ENCODE measurements at places on chromosomes 13 and 19.

DNA sequence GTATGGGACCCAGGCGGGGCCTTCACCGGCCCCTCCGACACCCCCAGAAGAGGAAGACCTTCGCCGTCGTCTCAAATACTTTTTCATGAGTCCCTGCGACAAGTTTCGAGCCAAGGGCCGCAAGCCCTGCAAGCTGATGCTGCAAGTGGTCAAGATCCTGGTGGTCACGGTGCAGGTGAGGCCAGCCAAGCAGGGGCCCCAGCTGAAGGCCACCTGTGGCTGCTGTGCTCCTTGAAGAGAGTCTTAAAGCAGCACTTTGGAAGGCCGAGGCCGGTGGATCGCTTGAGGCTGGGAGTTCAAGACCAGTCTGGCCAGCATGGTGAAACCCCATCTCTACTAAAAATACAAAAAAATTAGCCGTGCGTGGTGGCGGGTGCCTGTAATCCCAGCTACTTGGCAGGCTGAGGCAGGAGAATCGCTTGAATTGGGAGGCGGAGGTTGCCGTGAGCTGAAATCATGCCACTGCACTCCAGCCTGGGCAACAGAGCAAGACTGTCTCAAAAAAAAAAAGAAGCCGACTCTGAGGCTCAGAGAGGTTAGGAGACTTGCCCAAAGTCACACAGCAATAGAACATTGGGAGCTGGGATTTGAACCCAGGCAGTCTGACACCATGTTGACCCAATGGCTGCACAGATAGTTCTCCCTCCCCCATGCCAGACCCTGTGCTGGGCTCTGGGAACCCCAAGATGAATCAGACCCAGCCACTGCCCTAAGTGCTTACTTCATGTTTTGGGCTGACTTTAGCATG, 2.7 kb downstream of the MCOLN1 start:
- no peak for DNase-seq

- no peak for DNase-seq
Measured at GRCh38 chr13:21673539-21673788, 2.6 kb downstream of the FGF9 start.

DNA sequence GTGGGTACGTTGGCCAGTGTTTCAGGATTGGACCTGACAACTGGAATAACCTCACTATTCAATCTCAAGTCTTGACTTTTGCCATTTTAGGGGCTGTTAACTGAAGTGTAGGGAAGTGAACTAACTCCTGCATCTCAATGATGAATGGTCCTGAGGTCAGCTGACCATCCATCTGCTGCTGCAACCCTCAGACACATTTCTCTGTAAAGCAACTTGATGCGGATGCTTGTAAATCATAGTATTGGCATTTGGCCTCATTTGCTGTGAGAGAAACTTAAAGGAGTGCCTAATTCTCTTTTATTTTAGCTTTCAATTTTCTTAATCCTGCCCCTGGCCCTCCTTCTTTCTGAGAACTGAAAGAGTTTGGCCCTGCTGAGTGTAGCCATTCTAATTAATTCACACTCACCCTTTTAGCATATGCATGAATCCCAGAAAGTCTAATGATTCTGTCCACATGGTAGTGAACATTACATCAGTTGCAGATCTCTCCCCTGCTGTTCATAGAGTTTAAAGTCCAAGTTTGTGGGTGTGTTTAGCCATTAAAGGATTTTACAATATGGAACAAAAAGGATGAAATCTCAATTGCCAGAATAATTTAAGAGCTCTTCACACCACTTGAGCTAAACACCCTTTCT, 1531.4 kb upstream of the SLC10A2 start:
- DNase-seq, result no peak

GRCh38 chr13:110394371-110394841, 87.3 kb downstream of the COL4A2 start:
- DNase-seq, result no peak

- no peak for DNase-seq
Measured at GRCh38 chr13:100753376-100753775, 78.8 kb upstream of the TMTC4 start.

- peak; percentile 33 for DNase-seq
Measured at GRCh38 chr19:58317476-58318072, 9.2 kb upstream of the ZSCAN22 start.

- no peak for DNase-seq
Measured at GRCh38 chr13:50611117-50611781, 232.2 kb downstream of the DLEU7 start.

DNA sequence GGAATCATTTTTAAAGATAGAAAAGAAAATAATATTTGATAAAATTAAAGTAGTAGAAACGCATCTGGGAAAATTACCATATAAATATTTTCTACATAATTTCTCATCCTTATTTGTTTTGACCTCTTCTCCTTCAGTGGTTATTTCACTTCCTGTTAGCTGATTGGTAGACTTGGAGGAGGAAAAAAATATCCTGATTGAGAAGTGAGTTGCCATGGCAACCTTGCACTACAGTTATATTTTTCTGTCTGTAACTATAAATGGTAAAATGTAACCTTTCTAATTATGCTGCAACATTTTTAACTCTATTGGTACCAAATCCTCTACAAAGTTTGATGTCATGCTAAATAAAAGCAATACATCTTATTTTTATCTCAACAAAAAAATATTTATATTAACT, 45.2 kb downstream of the SCEL start:
- DNase-seq, result no peak

DNA sequence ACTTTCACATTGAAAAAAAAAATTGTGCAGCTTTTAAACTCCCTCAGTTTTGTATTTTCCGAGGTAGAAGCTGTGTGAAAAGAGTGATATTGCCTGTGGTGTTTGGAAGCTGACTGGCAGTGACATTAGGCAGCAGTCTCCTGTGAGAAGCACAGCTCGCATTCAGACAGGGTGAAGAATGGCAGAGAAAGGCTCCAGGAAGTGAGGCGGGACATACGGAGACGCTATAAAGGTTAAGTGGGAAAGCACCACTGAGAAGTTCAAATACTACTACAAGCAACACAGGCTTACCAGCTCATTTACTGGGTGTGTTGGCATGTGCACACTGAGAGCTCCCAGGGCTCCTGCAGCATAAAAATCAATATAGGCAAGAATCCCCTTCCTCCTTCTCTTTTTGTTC, 88.4 kb downstream of the RXFP2 start:
- peak; percentile 36 for DNase-seq

- no peak for DNase-seq
Measured at GRCh38 chr13:110557610-110558305, 3.8 kb downstream of the RAB20 start.

GRCh38 chr13:106789911-106790310, 222.0 kb upstream of the ARGLU1 start:
- no peak for DNase-seq

- peak; percentile 81 for DNase-seq
Measured at GRCh38 chr19:14167576-14168138, 31.3 kb upstream of the ASF1B start.

GRCh38 chr19:42421591-42422031, 5.6 kb downstream of the LIPE start:
- DNase-seq, result no peak

GRCh38 chr13:63024458-63024857, 1608.8 kb upstream of the PCDH20 start:
- peak; percentile 50 for DNase-seq

DNA sequence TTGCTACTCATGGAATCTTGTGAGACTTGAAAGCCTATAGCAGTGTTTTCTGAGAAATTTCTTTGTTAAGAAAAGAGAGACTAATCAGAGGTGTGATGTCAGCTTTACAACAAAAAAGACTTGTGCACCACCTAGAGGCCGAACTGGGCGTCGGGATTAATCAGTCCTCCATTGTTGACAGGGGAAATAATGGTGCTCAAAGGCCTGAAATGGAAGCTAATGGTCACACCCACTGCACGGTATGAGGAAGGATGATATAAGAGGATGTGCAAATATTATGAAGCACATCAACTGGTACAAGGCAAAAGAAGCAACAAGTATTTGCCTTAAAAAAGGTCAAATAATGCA, 480.2 kb upstream of the MIR17HG start:
- DNase-seq, result peak; percentile 49

- DNase-seq, result no peak
Measured at GRCh38 chr19:40129425-40129824, 38.7 kb upstream of the ZNF780A start.

- DNase-seq, result peak; percentile 78
Measured at GRCh38 chr19:38831142-38831605, 420 bp downstream of the ECH1 start.

DNA sequence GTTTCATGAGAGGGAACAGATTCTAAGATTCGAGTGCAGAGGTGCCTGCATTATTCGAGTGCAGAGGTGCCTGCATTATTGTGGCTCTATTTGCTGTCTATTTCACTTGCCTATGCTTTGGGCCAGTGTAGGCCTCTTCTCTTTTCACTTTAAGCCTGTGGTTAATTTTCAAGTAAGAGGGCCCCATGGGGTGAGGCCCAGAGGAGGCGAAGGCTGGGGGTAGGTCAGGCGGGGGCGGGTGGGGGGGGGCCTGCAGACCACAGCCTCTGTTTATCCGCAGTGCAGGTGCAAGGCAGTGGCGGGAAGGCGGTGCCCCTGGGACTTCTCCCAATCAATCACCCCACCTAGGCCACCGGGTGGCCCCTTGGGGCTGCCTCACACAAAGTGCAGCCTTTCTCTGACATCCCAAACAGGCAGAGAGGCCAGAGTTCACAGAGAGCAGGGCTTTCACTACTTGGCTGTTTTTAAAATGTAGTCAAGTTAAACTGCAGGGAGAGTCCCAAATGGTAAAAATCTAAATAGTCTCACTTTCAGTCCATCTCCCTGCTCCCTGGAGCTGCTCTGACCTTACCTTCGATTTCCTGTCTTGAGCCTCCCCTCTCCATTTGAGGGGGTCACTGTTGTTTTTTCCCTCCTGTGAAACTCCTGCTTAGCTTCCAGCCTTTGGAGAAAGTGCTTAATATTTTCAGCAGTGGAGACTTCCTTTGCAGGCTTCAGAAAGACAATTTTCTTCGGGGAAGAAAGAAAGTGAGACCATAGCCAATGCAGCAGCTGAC, 249.0 kb downstream of the DLEU7 start:
- DNase-seq, result no peak

DNA sequence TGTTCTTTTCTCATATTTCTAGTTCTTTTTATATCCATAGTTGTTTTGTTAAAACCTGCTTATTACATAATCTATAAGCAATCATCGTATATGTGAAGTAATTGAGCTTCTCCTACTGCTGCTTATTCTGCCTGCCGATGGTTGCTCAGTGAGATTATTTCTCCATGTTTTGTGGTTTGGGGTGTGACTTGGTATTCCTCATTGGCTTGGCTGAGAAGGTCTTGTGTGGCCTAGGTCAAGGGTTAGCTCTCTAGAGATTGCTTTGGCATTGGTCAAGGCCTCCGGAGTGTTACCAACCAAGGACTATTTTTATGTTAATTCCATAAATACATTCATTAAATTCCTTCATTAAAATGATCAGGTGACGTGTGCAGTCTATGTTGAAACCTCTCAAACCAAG, 302.8 kb downstream of the MYO16 start:
- DNase-seq, result no peak

DNA sequence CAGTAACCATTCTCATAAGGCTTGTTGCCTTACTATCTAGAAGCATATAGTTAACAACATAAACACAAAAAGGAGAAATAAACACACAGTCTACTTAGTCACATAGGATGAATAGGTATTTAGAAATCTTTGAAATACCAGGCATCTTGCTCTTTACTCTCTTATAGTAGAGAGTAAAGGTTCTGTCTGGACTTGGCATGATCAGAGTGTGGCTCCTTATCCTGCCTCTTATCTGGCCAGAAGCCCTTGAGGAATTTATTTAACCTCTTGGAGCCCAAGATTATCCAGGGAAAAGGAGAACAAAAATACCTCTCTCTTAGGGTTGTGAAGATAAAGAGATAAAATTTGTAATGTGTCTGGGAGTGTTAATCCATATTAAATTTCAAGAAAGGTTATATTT, 100.2 kb upstream of the MBNL2 start:
- peak; percentile 77 for DNase-seq

DNA sequence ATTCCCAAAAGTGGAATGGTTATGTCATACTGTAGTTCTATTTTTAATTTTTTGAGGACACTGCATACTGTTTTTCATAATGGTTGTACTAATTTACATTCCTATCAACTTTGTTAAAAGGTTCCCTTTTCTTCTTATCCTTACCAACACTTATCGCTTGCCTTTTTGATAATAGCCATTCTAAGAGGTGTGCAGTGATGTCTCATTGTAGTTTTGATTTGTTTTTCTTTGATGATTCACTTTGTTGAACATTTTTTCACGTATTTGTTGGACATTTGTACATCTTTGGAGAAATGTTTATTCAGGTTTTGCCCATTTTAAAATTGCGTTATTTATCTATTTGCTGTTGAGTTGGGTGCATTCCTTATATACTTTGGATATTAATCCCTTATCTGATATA, 188.8 kb upstream of the SPRY2 start:
- no peak for DNase-seq

DNA sequence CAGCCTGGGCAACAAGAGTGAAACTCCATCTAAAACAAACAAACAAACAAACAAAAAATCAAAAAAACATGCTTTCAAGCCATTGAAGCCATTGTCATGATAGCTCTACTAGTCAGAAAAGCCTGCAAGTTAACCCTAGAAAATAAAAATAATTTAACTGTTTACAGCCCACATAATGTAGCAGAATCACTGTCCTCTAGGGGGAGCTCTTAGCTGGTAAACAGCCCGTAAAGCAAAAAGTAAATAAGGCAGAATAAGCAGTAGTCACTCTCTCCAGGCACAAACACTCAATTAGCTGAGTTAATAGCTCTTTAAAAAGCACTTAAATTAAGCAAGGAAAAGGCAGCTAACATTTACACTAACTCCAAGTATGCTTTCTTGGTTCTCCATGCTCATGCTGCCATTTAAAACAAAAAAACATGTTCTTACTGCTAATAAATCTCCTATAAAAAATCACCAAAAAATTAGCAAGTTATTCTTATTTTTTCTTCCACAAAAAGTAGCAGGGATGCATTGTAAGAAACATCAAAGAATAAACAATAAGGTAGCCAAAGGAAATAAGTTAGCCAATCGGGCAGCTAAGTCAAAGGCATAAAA, 11.3 kb downstream of the LILRB4 start:
- DNase-seq, result no peak

GRCh38 chr19:39032063-39032918, at the start of gene FBXO27:
Gene FBXO27, minus strand, starts transcription at chr19:39032549. Its CDS starts 322 bp downstream, at chr19:39032227.
- peak; percentile 24 for DNase-seq

GRCh38 chr19:49271080-49271753, 53.8 kb downstream of the SLC6A16 start:
- peak; percentile 32 for DNase-seq

DNA sequence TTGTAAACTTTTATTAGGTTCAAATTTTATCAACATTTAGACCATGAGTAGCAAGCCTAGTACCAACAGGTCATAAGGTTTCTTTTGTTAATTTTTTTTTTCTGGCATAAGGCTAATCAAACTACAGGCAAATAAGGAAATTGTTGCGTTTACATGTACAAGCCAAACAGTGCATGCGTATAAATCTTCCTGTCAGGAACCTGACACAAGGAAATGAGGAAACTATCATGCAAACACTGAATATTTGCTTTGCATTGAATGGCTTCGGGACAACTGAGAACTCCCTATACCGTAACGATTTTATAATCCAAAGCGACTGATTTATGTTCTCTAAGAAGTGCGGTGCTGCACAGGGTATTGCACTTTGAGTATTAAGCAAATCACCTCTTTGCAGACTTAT, 133.0 kb upstream of the TRPC4 start:
- no peak for DNase-seq
